ENCODE measurements at places on chromosomes 3 and 15.

- DNase-seq: no peak
Observed at GRCh38 chr15:96818861-96819260, 488.4 kb downstream of the NR2F2 start.

DNA sequence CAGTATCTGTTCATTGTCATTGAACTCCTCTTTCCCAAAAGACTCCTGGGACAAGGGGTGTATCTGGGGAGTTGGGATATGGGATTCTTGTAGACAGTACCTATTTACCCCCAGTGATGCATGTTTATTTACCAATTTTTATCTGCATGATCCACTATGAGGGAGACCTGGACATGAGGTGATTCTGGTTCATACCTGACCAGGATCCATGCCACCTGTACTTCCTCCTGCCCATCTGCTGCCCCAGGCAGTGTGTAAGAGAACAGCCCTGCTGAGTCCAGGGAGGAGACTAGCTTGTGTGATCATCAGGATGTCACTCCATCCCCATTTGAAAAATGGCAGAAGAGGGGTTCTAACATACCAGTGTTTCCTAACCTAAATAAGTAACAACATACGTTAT lies 3.1 kb upstream of the TPRG1 start:
- no peak for DNase-seq

GRCh38 chr3:106454497-106454896 lies 585.7 kb upstream of the CBLB start:
- no peak for DNase-seq

DNA sequence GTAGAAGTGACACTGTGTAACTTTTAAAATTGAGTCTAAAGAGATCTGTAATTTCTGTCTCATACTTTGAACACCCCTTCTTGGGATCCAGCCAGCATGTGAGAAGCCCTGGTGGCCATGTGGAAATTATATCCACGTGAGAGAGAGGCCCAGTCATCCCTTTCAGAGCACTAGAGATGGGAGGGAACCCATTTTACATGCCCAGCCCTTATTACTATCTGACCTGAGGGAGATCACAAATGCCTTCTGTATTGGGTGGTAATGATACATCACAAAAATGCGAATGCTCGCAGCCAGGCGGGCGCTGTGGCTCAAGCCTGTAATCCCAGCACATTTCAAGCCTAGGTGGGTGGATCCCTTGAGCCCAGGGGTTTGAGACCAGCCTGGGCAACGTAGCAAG lies 27.3 kb upstream of the TRAK1 start:
- DNase-seq: no peak

DNA sequence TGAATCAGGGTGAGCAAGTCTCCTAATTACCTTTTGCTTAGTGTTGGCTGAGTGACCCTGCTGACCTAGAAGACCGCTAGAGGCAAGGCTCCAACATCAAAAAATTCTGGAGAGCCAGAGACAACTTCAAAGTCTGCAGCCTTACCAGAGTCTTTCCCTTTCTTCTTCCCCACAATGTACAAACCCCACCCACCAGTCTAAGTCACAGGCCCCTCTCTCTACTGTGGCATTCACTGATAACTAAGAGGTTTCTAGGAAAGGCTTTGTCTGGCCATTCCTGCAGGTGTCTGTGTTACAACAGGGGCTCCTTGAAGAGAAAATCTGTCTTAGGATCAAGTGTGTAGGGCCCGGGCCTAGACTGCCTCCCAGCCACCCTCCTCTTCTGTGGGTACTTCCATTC lies 525 bp downstream of the MYH15 start:
- no peak for DNase-seq

DNA sequence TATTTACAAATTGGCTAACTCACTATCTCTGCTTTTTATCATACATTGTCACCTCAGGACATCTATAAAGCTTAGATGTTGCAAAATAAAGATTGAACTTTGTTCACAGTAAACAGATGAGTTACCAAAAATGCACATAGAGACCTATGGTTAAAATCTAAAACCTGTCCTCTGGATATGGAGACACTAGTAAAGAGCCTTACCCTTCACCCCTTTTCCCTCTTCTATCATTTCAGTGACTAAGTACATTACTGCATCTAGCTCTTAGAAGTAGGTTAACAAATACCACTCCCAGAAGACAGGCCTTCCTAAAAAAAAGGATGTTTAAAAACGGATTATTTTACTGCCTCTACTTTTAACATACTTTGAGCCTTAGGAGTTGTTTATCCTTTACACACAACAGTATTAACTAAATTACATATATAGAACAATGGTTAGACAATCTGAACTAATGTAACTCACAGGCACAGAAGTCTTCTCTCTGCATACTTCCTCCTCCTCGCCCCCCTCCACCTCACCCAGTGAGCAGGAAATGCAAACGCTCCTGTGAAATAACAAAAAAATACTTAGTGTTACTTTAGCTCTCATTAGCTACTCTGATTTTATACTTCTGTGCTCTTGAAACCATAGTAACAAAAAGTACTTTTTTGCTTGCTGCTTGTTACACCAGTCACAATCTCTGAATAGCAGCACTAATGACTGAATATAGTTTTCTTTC lies 23.3 kb downstream of the IREB2 start:
- DNase-seq: no peak

DNA sequence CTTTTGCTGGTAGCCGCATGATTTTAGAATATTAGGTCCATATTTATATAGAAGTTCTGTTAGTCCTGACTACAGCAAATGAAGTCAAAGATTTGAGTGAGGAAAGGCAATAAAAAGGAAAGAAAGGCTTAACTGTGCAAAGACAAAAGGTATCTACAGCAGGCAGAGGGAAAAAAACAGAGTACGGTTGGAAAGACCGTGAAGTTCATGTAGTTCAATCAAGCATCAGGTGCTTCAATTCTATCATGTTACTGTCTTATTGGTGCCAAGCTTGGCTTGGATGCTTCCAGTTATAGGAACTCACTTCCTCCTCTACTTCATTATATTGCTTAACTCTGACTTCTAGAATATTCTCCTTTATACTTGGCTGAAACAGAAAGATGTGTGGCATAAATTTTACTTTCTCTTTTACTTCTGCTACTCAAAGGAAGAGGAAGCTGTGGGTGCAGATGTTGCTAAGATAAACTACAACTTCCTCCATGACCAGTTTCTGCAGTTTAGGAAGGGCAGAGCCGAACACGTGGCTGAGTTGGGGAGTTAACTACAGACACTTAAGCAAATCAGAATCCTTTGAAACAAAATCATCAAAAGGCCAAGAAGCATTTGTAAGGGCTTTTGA lies 72.6 kb upstream of the ZBED2 start:
- no peak for DNase-seq

All from activated CD8-positive, alpha-beta memory T cell treated with anti-CD3 and anti-CD28 coated beads, Interleukin-2, amount 50 U/mL, for 48 hours (primary cell).